ENCODE measurements at places on chromosomes 1 and 21.
A peak's percentile ranks its signal among the peaks of the same experiment; 100 is the strongest.

- no peak for DNase-seq
Measured at GRCh38 chr1:164863056-164863455, 304.1 kb downstream of the PBX1 start.

DNA sequence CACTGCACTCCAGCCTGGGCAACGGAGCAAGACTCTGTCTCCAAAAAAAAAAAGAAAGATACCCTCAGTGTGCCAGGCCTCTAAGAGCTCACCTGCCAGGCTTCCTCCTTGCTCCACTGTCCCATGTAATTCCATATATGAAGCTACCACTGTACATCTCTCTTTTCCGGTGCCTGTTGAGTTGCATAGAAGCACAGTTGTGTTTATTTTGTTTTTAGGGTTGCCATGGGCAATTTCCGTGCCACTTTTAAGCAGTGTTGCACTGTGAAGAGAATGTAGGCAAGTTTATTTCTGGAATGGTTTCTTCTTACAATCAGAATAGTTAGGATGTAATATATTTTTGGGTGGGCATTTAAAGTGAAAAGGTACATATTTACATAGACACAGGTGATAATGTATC is 23.3 kb downstream of the MR1 start:
- DNase-seq: no peak

DNA sequence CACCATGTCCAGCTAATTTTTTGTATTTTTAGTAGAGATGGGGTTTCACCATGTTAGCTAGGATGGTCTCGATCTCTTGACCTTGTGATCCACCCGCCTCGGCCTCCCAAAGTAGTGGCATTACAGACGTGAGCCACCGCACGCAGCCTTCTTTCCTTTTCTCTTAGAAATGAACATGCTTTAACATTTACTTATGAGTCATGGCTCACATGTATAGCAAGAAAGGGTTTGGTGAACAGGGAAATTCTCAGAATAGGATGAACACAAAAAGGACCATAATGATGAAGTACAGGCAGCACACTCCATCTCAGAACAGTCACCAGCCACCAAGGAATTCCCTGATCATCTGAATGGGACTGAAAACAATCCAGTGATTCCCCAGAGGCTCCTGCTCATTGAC is 9.4 kb upstream of the VAMP4 start:
- no peak for DNase-seq

GRCh38 chr1:184757406-184757805 is 2.7 kb upstream of the EDEM3 start:
- DNase-seq: no peak

GRCh38 chr1:119702384-119702783 is 9.3 kb upstream of the PHGDH start:
- DNase-seq: no peak

- DNase-seq: no peak
Measured at GRCh38 chr1:47713333-47713953, 275.6 kb downstream of the FOXD2 start.

- DNase-seq: no peak
Measured at GRCh38 chr1:7648761-7649384, 122.2 kb upstream of the VAMP3 start.

- no peak for DNase-seq
Measured at GRCh38 chr1:50857702-50858101, 102.4 kb downstream of the FAF1 start.

DNA sequence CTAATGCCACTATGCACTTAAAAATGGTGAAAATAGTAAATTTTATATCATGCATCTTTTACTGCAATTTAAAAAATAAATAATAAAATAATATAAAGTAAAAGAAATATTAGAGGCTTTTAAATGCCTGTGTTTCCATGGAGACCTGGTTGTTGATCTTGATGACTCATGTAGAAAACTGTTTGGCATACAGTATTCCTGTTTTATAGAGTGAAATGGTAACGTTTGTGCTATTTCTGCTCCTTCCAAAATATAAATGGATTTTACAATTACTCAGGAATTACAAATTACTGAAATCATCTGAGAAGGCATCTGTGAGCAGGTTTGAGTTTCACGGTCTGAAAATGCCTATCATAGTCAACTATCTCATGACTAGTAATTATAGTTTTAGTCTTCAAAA is 98.4 kb upstream of the USP25 start:
- DNase-seq: no peak

GRCh38 chr21:23218667-23219066 is 2220.5 kb downstream of the NCAM2 start:
- no peak for DNase-seq

DNA sequence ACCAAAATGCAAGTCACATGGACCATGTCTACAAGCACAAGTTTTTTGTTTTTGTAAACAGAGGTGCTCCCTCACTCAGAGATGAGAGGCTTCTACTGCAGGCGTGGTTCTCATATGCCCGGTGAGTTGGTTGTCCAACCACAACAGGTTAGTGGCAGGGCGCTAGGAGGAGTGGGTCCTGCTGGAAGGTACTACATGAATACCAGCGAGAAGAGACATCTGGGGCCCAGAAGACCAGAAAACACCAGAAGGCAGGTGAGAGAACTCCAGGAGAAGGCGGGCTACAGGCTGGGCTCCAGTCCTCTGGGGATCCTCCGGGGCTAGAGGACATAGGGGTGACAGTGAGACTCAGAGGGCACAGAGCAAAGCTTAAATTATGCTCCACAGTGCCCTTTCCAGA is 366.5 kb downstream of the MATN1 start:
- no peak for DNase-seq

DNA sequence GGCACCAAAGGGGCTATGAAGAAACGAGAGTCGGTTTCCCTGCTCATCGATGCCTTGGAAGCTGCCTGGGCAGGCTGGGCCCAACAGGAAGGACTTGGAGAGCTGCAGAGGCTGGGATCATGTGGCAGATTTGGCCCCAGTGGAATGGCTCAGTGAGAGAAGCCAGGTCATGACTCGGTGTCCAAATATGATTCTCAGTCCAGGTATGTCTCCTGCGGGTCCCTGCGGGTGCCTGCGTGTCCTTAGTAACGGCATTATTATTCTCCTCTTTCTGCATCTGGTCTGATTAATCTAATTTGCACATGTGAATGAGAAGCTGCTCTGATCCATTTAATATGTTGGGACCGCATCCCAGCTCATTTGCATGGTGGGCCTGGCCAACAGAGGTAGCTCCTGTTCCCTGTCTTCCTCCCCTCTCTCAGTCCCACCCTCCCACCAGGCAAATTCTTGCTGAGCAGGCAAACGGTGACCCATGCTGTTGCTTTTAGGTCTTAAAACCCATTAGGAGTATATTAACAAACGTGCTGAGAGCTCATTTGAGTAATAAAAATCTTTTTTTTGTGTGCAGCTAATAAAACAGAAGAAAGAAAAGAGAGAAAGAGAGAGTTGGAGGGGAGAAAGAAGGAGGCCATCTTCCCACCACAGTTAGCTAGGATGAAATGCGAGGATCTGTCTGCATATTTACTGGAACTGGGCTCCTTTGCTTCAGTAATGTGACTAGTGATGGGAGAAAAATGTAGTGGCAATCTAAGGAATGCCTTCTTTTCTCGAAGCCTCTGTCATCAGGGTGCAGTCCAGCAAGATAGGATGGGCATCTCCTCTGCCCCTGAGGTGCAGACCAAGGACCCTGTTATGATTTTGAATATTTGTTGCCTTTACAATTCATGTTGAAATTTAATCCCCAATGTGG is 133.5 kb downstream of the HMGB4 start:
- no peak for DNase-seq

- peak; percentile 45 for DNase-seq
Measured at GRCh38 chr1:24502065-24502708, 449 bp upstream of the RCAN3 start.

- DNase-seq: no peak
Measured at GRCh38 chr1:1899266-1899966, 8.5 kb upstream of the GNB1 start.

DNA sequence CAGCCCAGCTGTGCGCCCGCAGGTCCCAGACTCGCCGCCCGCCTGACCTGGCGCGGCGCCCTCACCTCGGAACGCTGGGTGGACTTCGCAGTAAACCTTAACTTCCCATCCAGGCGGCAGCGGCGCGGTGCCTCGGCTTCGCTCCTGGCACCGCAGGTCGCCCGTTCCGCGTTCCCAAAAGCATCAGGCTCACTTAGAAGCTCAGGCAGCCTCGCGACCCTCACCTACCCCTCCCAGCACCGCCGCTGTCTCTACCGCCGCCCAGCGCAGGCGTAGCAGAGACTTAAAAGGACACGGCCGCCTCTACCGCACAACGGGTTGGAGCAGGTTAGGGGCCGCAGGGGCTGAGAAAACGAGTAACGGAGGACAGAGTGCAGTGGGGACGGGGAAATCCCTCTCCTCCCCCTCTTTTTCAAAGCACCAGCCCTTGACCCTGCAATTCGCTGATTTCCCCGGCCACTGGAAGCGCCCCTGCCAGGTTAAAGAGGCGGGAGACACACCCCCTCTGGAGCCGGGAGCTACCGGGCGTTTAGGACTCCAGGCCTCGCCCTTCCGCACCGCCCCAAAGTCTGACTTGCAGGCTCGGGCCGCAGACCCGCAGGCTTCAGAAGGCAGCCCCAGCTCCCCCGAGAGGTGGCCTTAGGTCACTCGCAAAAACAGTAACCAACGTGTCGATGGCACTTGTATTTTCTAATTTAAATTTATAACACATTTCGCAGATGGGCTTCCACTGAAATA is 328.5 kb downstream of the FAM72C start:
- DNase-seq: no peak

DNA sequence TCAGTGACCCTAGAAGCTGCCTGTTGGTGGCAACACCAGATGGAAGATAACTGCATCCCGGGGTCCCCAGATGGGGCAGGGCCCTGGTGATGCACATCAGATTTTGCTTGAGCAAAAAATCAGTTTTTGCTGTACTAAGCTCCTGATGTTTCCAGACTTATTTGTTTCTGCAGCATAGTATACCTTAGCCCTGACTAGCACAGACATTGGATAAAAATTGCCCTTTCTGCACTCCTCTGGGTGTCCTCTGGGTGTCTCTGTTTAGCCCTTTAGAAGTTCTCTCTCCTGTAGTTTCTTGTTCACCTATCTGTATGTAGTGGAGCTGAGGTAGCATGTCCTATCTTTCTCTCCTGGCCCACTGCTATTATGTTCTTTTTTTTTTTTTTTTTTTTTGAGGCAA is 30.3 kb upstream of the PLA2G2C start:
- DNase-seq: peak; percentile 29

GRCh38 chr1:22841860-22842281 is 130.8 kb downstream of the LACTBL1 start:
- DNase-seq: no peak

GRCh38 chr1:98452162-98452561 is 209.4 kb upstream of the SNX7 start:
- DNase-seq: no peak

DNA sequence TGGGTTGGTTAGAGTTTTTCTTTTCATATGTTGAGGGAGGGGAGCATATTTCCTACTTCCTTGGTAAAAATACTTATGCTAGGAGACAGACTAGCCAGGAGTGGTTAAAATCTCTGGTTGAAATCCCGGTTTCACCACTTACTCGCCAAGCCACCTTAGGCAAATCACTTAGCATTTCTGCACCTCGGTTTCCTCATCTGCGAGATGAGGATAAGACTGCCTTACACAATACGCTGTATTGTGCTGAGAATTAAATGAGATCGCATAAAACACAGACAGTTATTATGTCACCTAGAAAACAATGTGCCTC is 1.4 kb downstream of the IFFO2 start:
- no peak for DNase-seq

DNA sequence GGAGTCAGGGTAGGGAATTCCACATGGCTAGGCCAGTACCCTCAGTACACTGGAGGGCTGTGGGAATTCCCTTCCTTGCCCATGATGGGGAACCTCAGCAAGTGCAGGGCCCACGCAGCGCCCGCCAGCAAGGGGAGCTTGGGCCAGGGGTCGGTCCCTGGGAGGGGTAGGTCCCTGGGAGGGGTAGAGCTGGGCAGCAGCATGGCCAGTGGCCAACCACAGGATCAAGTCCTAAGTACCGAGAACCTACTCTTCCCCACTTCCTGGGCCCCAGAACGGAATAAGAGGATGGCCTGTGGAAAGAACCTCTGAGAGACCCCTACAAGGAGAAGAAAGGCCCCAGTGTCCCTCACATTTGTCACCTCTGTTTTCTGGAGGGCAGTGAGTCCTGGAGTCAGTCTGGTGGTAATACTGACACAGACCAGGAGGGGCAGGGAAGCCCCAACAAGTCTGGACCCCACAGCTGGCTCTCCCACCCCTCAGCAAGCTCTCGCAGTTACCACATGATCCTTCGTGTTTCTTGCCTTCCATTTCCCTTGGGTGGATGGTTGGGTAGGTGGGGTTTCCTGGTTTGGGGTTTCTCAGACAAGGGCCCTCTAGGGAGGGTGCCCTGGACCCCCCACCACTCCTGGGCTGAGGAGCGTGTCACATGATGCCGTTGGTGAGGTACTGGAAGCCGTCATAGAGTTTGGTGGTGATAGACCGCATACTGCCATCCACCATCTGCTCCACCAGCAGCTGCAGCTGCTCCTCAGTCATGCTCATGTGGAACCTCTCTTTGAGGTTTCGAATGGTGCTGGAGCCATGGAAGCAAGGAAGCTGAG is 10.3 kb downstream of the ZNF687 start:
- DNase-seq: no peak

- no peak for DNase-seq
Measured at GRCh38 chr1:153434746-153435455, 18.6 kb downstream of the S100A7A start.

- peak; percentile 38 for DNase-seq
Measured at GRCh38 chr1:1629430-1630190, 2.4 kb upstream of the MMP23B start.

GRCh38 chr1:30758785-30759380 is 1.3 kb upstream of the LAPTM5 start:
- no peak for DNase-seq

- DNase-seq: no peak
Measured at GRCh38 chr1:182549811-182550210, 39.2 kb downstream of the RNASEL start.

- no peak for DNase-seq
Measured at GRCh38 chr1:61480273-61480935, 244.5 kb downstream of the TM2D1 start.

DNA sequence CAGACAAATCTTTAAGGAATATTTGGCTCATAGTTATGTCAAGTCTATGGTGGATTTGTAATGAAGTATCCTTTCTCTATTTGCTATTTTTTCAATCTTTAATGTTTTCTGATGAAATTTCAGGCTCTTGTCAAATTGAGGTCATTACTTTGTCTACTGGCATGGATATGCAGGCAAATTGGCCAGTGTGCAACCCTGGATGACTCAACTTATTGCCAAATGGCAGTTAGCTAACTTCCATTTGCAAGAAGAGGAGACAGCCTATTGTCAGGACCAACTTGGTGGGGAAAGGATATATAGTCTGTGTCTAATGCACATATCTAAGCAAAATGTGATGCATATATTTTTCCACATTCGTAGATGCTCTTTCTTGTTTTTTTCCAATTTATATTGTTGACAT is 530.5 kb downstream of the PTBP2 start:
- DNase-seq: no peak
